ENCODE measurements at places on chromosomes 3 and 15.

DNA sequence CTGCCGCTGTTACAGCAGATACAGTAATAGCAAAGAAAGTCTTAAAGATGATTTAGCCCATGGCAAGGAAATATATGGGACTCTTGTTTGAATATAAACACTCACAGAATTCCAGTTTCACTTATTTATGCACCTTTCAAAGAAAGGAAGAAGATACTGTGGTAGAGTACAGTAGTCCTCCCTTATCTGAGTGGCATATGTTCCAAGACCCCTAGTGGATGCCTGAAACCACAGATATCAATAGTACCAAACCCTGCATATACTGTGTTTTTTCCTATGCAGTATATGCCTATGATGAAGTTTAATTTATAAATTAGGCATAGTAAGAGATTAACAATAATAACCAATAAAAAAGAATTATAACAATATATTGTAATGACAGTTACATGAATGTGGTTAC is 8.2 kb downstream of the MAP2K1 start:
- DNase-seq = no peak

- no peak for DNase-seq
These were observed 5.3 kb upstream of the DAPK2 start for GRCh38 chr15:64051407-64052259.

DNA sequence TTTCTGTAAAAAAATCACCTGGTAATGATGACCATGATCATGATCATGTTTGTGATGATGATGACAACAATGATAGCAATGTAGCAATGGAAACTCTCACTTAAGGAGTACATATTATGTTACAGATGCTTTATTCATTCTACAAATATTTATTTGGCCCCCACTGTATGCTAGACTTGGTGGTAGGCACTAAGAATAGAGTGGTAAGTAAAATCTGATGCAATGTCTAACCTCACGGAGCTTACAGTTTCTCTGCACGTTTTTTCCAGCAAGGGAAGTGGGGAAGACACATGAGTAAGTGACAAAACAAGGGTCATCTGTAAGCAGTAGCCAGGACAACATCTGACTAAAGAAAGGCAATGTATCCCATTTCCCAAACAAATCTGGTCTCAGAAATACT is 199.4 kb upstream of the MRPL3 start:
- DNase-seq = peak; percentile 33

- DNase-seq = no peak
These were observed 255.1 kb upstream of the STT3B start for GRCh38 chr3:31277582-31277981.

GRCh38 chr3:134608023-134608770 is 42.6 kb downstream of the KY start:
- no peak for DNase-seq

Measured in fibroblast of skin of left biceps (primary cell).